ENCODE measurements at places on chromosomes 11 and 22. TPM values are rescaled to one million over a fixed set of nuclear protein-coding genes. Genes with fewer than 3 reads are reported as not detected.

The IFTAP gene
- total RNA-seq: 0.99 TPM

DNA sequence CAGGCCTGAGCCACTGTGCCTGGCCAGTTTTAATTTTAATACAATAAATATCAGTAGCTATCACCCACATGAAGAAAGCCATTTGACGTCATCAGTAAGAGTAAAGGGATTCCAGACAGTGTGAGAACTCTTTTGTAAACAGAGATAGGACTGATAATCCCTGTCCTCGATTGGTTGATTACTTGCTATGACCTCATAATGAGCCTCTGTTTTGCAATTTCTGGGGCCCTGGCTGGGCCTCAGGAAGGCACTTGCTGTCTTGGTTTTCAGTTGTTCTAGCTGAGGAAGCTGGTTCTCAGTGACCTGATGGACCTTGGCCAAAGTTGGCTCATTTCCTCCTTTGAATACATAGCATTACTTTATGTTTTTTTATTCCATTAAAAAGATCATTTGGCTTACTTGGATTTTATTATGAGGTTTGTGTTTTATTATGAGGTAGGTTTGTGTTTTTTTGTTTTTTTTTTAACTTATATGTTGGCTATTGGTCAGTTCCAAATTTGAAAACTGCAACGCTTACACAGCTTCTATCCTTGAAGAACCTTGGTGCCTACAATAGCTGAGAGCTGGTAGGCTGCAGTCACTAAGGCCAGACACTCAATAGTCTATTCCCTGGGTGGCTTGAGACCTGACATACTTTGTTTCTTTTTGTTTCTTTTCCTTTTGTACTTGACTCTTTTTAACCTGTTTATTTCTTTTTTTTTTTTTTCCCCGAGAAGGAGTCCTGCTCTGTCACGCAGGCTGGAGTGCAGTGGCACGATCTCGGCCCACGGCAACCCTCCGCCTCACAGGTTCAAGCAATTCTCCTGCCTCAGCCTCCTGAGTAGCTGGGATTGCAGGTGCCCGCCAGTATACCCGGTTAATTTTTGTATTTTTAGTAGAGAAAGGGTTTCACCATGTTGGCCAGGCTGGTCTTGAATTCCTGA lies 20.0 kb downstream of the MARK2 start:
- H3K4me3 ChIP-seq: no peak overlapping the region
- no peak for DNase-seq
- no peaks in the 10 kb centered on the region for H3K27me3 ChIP-seq

The PATE2 gene
- total RNA-seq: 0.34 TPM

The OR4S2 gene
- not detected for total RNA-seq
